ENCODE measurements at places on chromosomes 2 and 18. TPM values are rescaled to one million over a fixed set of nuclear protein-coding genes. Genes with fewer than 3 reads are reported as not detected.

SH3BP4 gene
- 0.06 TPM for total RNA-seq

DNA sequence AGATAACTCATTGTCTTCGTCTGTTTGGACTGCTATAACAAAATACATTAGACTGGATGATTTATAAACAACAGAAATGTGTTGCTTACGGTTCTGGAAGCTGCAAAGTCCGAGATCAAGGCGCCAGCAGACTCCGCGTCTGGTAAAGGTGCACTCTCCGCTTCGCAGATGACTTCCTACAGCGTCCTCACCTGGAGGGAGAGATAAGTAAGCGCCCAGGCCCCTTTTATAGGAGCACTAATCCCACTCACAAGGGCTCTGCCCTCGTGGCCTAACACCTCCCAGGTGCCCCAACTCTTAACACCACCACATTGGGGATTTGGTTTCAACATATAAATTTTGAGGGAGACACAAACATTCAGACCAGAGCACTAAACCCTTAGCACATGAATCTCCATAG, 51.3 kb downstream of the SERTAD2 start:
- no peak for DNase-seq

GRCh38 chr2:29855924-29856639, 65.3 kb downstream of the ALK start:
- no peak for DNase-seq

- DNase-seq = no peak
Measured at GRCh38 chr2:20368706-20369105, 18.1 kb upstream of the PUM2 start.

CCDC102B gene
- not detected for total RNA-seq

MERTK gene
- 0.22 TPM for total RNA-seq

DNA sequence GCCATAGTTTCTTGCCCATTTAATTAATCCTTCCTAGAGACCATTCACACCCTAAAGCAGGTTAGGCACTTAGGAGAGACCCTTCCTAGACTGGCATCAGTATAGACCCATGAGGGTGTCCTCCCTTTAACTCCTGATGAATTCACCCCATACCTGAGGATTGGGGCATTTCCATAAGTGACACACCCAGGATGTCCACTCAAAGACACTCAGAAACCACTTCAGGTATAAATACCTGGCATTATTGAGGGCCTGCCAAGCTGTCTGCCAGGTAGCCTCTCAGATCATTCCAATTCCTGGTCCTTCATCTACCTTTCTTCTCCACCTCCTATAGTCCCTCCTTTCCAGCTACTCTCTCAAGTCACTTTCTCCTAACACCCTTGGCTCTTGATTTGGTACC, 57.5 kb upstream of the SLC14A2 start:
- no peak for DNase-seq

ABCA12 gene
- total RNA-seq = not detected

- no peak for DNase-seq
Measured at GRCh38 chr2:236972491-236973342, 113.0 kb upstream of the COPS8 start.

GRCh38 chr2:233912691-233913423, 4.3 kb upstream of the TRPM8 start:
- peak; percentile 23 for DNase-seq

DDX18 gene
- 146 TPM for total RNA-seq

MEIS1 gene
- total RNA-seq = 7.3 TPM

GRCh38 chr2:231780123-231780908, 766 bp downstream of the PDE6D start:
- no peak for DNase-seq

LYG2 gene
- not detected for total RNA-seq

- DNase-seq = no peak
Measured at GRCh38 chr2:219967247-219968245, 340.1 kb downstream of the SLC4A3 start.

DNA sequence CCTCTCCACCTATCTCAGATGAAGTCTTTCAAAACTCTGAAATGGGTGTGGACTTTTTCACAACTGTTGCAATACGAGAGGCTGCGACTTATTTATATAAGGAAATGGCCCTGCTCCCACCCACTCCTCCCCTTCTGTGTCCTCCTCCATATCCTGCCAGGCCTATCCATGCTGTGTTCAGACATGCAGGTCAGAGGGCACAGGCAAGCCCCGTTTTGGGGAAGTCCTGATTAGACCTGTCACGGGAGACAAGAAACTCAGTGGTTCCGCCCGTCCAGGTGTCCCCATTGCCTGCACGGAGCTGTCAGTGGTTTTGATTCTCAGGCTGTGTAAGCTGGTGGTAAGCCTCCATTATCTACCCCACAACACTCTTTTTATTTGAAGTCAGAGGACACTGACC, 99.6 kb upstream of the MGAT5 start:
- DNase-seq = peak; percentile 16

- DNase-seq = no peak
Measured at GRCh38 chr2:235049069-235049468, 97.3 kb downstream of the SH3BP4 start.

DNA sequence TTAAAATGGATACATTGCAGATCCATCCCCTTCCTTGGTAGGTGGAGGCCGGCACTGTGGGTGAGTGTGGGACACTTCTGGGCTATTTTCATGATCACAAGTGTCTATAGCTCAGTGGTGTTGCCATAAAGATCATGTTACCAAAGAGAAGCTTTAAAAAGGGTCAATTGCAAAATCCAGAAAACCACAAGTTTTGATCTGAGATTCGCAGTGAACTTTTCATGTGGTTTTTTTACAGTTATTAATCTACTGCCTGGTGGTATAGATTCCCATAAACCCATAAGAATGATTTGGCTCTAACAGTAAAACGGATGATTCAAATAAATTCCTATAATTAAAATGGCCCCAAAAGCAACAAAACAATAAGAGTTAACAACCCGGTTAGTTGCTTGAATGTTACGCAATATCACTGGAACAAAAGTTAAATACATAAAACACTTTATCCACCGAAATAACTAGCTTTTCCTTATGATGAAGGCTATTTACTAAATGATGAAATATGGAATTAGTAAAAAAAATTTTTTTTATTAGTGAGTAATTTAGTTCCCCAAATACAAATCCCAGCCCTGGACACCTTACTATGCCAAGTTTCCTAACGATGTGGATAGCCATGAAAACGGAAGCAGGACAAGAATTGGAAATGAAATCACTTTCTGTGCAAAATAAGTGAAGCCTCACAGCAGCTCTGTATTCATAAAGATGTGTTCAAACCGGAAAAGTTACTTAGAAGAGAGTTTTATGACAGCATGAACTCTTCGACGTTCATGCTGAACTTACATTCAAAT, 95.6 kb upstream of the THOC1 start:
- no peak for DNase-seq

IHH gene
- not detected for total RNA-seq

DNA sequence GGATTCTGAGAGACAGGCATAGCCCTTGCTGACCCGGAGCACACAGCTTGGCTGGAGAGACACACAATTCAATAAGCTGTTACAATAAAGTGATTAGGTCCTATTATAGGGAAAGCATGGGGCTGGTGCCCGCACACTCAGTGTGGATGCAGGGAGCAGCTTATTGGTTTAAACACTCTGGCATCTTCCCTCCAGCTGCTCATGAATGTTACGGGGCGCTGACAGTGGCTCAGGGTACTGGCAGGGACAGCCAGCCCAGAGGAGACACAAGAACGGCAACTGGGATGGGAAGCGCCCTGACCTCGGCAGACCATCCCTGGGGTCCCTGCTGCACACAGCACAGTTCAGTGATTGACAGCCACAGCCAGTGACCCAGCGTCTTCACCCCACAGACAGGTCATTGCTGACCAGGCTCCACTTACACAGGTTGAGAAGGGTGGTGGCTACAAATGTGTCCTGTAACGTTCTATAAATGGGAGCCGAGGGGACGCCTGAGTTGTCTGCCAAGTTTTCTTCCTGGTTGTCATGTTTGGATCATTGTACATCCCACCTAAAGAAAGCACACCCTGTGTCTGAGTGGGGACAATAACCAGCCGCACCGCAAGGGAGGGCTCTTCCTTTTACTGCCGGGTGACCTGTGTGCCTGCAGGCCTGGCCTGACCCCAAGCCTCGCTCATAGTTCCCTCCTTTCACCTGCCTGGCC, 60.3 kb downstream of the SH3BP4 start:
- DNase-seq = no peak

GRCh38 chr2:30219886-30220875, 11.2 kb upstream of the LBH start:
- no peak for DNase-seq

KIF5C gene
- 22.2 TPM for total RNA-seq

UGT1A8 gene
- not detected for total RNA-seq

DNA sequence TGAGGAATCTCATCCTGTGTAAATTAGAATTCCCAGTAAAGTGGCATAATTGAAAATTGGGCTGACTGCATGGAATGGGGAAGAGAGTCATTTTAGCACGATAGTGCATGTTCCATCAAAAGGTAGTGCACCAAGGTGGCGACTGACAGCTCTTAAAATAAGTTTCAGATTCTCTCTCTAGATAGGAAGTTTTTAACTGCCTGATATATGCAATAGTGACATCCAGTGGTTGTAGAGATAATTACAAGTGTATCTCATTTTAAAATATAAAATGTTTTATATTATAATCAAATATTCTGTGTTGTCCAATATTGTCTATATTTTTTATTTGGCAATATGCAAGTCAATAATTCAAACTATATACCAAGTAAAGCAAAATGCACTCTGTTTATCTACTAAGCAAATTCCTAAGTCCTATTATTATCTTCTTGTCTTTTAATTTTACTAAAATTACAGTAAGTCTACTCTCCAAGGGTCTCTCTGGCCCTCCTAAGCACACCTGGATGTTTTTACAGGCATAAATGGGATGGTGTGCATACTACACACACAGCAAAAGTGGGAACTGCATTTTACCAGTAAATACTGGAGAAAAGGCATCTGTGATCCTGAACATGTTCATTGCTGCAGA, 397.7 kb upstream of the HNRNPA3 start:
- peak; percentile 78 for DNase-seq

DNA sequence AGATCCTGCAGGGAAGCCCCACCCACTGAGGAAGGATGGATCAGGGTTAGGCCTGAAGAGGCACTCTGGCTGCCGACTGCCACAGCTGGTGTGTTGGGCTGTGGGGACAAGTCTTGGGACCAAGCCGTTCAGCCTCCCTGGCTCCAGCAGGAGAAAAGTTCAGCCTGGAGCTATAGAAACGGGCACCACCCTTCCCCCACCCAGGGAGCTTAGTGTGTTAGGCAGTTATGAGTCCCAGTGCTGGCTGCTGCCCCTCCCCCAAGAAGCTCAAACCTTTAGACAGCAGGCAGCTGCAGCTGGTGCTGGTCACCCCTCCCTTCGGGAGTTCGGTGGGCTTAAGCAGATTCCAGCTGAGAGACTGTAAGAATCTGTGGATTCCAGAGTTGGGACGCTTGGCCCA, 447.1 kb upstream of the HS6ST1 start:
- DNase-seq = no peak

FIGN gene
- total RNA-seq = not detected

DNA sequence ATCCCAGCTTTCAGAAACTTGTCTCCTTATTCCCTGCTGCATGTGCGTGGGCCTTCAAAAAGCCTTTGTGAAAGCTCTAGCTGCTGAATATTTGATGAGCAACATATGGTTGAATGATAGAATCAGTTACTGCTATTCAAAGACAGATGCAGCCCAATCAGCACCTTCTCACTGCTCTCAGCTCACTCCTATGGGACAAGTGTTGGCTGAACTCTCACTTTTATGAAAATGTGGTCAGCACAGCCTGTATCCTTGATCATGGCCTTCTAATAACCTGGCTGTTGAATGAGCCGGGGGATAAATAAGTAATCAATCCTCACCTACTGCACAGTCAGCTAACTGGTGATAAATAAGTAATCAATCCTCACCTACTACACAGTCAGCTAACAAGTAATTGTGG, 103.2 kb downstream of the PIEZO2 start:
- DNase-seq = no peak

DNA sequence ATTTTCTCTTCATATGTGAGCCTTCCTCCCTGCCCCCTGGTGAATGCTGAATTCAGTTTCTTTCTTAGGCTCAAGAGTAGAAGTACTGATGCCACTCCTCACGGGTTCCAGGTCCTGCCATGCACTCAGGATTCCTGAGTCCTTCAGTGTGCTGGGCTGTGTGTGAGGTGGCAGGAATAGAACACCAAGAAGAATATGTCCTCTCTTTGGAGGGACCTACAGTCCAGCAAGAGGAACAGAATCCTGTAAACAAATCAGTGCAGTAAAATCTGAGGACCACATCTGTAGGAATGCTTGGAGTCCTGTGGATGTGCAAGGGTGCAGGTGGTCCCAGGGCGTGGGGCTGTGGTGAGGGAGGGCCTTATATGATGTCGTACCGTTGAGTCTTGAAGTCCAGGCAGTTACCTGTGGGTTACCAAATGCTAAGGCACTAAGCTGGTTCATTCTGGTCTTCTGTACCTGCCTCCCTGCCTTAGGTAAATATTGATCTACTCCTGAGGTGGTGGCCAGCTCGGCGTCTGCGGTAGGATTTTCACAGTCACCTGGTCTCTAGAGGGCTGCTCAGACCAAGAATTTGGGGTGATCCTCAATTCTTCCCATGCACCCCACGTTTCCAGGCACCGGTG, 5.5 kb downstream of the ASAP2 start:
- DNase-seq = no peak

REG1B gene
- not detected for total RNA-seq

GRCh38 chr2:37348155-37348554, 3.7 kb downstream of the QPCT start:
- no peak for DNase-seq

TTL gene
- 45.1 TPM for total RNA-seq

DNA sequence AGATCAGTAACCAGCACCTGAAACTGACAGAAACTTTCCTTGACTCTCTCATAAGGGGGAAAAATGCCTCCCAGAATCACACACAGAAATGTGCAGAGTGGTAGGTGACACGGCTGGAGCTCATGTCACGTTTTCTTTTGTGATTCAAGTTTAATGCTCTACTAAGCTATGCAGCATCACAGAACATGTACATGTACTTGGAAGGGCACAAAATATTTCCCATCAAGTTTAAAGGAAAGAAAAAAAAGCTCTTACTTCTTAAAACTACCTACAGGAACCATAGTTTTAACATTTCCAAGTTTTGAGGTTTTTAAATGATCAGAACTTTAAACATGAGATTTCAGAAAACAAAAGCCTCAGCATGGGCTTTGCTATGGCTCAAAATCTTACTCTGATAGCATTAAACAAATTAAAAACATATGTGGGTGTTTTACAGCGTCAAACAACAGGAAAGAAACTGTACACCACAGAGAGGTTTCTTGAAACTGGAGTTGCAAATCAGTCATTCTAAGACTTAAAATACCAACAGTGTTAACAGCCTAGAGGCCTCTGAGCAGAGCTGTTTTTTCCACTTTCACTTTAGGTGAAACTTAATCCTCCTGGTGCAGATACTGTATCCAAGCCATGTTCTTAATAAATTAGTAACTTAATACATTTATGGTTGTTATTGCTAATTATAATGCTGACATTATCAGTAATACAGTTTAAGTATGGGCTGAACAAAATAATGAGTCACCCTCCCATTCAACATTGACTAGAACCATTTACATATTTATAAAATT, 30.1 kb downstream of the MBP start:
- DNase-seq = peak; percentile 58

All from OCI-LY7 (cell line).